Nasal cavity respiratory epithelium epithelial cell of viscerocranial mucosa (primary cell): ENCODE measurements at places on chromosomes 4 and X. TPM values are rescaled to one million over a fixed set of nuclear protein-coding genes. Genes with fewer than 3 reads are reported as not detected.

The PFKFB1 gene
- under 0.01 and 0.21 TPM in 2 replicates for total RNA-seq

The AMOT gene
- under 0.01 and 1.1 TPM in 2 replicates for total RNA-seq

The RRH gene
- total RNA-seq: under 0.01 and 0.07 TPM in 2 replicates

The NCAPG gene
- total RNA-seq: 0.28 and 0.34 TPM in 2 replicates

The OCRL gene
- 27.0 and 38.2 TPM in 2 replicates for total RNA-seq

The UCP1 gene
- total RNA-seq: not detected in 2 replicates

The CLIC2 gene
- under 0.01 and 0.14 TPM in 2 replicates for total RNA-seq

The S100P gene
- 19.9 and 208 TPM in 2 replicates for total RNA-seq

The PPBP gene
- 6.2 TPM in 1 of 2 replicates, not detected in the other for total RNA-seq

The BEND2 gene
- total RNA-seq: not detected in 2 replicates

The MAML3 gene
- total RNA-seq: 2.4 and 3.6 TPM in 2 replicates

The NXF2B gene
- total RNA-seq: not detected in 2 replicates

The CXCL6 gene
- total RNA-seq: 0.78 TPM in 1 of 2 replicates, not detected in the other

The TNIP3 gene
- total RNA-seq: 0.14 TPM in 1 of 2 replicates, not detected in the other

The PAGE1 gene
- not detected in 2 replicates for total RNA-seq

The AFF2 gene
- total RNA-seq: 0.14 TPM in 1 of 2 replicates, not detected in the other

The MUC7 gene
- not detected in 2 replicates for total RNA-seq

The TLR1 gene
- 0.34 and 0.78 TPM in 2 replicates for total RNA-seq

The HAUS3 gene
- total RNA-seq: 10.6 and 14.0 TPM in 2 replicates

The RXFP1 gene
- total RNA-seq: not detected in 2 replicates

The KLF8 gene
- 2.1 and 12.4 TPM in 2 replicates for total RNA-seq
